ENCODE measurements at places on chromosomes 4 and X.

GRCh38 chr4:109072595-109072994 lies 229.9 kb downstream of the COL25A1 start:
- no peak for DNase-seq

DNA sequence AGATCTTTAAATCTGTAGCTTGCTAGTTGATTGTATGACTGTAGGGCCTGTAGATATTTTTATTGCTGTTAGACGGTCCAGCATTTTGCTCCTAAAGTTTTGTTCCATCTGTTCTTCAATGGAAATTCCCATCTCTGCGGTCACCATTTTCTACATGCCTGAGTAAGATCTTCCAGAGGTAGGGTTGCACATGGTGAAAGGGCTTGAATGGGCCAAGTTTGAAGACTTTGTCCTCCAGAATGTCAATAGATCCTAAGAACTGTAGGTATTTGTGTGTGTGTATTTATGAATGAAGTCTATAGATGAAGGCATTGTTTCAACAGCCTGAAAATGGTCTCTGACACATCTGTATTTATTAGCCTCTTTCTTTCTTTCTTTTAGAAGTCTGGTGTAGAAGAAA lies 22.3 kb upstream of the TAPT1 start:
- no peak for DNase-seq

DNA sequence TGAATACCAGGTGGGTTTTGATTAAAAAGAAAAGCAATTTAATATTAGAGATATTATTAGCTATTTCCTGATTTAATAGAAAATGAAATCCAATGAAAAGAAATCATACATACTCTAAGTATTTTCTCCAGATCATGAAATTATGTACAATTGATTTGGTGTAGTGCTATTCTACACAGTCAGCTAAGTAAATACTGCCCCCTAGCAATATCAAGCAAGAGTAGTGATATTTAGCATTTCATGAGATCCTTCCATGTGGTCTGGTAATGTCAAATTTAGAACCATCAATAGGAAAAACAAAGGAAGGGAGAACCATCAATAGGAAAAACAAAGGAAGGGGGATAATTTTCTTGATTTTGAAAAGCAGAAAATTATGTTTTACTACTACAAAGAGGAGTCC lies 114.6 kb downstream of the TBCK start:
- DNase-seq = no peak

DNA sequence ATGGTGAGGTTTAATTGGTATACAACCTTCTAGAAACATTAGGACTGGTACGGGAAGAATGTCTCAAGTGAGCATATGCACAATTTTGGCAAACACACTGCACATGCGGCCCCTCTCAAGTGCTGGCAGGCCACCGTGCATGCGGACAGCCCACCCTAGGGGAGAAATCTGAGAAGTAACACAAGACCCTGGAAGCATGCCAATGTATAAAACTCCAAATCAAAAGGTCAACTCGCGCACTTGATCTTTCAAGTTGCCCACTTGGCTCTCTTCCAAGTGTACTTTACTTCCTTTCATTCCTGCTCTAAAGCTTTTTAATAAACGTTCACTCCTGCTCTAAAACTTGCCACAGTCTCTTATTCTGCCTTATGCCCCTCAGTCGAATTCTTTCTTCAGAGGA lies 488.3 kb downstream of the CFAP47 start:
- no peak for DNase-seq

DNA sequence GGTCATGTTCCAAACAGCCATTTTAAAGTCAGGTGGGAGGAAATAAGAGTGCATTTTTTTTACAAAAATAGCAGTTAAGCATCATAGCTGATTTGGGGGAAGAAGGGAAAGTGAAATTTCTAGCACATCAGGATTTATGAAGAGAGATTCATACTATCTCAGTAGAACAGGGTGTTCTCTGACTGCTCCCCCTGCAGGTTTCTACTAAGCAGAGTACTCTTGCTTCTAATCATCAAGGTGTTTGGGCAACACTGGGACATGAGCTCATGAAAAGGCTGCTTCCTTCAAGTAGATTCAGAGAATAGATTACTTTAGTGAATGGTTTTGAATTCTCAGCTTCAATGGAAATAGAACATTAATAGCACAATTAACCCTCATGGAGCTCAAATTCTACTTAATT lies 591.4 kb upstream of the PCDH10 start:
- DNase-seq = no peak

GRCh38 chr4:39539089-39539611 lies 11.9 kb upstream of the UGDH start:
- DNase-seq = no peak

DNA sequence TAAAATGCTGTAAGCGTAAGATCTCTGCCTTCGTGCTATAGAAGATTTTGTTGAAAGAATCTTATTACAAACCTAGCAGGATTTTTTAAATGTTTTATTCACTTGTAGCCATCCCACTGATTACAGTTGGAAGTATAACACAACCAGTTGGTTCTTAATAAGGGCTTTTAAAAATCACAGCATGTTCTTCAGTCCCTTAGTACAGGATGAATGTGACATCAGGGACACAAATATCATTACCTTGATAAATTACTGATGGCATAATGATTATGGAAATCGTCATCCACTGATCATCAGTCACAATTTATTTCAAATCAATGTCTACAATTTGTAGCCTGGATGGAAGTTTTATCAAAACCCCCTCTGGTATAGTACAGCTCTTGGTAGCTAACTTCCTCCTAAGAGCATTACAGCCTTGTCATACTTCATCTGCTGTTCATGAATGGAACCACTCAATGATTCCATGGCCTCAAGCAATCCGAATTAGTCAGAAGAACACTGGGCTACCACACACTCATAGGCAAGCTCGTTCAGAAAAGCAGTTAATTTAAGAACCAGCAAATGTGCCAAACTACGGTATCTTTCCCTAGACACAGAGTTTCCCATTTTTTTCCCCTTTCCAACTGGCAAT lies 389.2 kb upstream of the TENM3 start:
- DNase-seq = no peak

GRCh38 chr4:108135549-108136209 lies 33.1 kb downstream of the LEF1 start:
- no peak for DNase-seq

Data from stimulated activated CD4-positive, alpha-beta T cell treated with anti-CD3 and anti-CD28 coated beads, Interleukin-15, amount 100 ng/mL, for 1 hour (primary cell).